ENCODE measurements at places on chromosomes 16 and 17.

GRCh38 chr16:77409311-77409710, 25.5 kb downstream of the ADAMTS18 start:
- DNase-seq: no peak

- no peak for DNase-seq
These were observed 58.9 kb upstream of the STAC2 start for GRCh38 chr17:39284685-39285084.

GRCh38 chr16:11236461-11237254, 19.3 kb downstream of the SOCS1 start:
- no peak for DNase-seq

DNA sequence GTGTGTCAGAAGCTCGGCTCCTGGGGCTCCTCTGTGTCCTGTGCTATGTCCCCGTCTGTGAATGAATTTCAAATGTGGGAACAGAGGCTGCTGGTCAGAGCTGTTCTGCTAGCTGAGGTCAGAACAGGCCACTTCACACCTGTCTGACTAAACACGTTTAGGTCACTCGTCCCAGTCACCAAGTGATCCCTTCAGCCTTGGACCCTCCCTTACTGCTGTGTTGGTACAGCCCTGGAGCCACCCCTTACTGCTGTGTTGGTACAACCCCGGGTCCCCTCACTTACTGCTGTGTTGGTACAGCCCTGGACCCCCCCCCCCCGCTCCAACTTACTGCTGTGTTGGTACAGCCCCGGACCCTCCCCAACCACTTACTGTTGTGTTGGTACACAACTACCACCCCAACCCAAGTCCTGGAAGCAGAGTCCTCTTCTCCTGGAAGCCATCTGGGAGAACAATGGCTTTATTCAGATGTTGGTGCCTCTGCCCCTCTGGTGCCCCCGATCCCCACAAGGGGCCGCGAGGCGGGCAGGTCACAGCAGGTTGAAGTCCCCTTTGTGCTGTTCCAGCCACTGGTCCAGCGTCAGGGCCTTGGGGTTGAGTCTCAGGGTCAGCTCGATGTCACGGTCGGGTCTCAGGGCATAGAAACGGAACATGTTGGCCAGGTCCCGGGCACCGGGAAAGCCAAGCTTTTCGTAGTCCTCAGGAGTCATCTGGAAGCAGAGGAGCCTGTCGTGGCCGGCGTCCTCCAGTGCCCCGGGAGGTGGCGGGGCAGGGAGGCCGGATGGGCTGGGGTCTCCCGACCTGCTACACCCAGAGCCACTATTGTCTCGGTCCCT, 13.0 kb downstream of the NMRAL1 start:
- DNase-seq: no peak

DNA sequence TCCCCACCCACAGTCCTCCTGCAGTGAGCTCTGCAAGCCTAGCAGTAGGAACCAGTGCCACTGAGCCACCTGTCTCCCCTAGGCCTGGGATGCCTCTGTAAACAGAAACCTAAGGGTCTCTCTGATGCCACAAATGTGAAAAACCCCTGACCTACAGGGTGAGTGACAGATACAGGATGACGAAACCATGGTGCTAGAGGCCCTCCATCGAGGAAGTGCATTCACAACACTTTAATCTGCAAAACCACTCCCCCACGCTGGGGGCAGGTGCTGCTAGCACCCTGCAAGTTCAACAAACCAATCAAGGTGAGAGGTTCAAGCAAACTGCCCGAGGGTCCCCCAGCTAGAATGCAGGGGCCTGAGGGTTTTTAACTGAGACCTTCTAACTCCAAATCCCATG, 59.5 kb downstream of the CDYL2 start:
- no peak for DNase-seq

DNA sequence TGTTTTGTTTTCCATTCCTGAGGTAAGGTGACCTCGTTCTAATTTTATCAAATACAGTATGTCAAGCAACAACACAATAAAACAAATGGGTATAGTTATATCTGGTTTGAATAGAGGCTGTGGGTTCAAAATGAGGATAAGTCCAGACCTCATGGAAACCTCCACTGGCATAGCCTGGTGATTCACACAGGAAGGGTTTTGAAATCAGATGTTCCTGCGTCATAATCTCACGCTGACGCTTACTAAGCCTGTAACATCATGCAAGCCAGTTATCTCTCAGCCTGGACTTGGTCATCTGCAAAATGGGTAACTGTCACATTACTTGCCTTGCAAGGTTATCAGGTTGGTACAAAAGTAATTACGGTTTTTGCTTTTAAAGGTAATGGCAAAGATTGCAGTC, 1056.3 kb upstream of the EEF2KMT start:
- no peak for DNase-seq

GRCh38 chr17:48102798-48103715, 1.8 kb upstream of the CBX1 start:
- DNase-seq: no peak

DNA sequence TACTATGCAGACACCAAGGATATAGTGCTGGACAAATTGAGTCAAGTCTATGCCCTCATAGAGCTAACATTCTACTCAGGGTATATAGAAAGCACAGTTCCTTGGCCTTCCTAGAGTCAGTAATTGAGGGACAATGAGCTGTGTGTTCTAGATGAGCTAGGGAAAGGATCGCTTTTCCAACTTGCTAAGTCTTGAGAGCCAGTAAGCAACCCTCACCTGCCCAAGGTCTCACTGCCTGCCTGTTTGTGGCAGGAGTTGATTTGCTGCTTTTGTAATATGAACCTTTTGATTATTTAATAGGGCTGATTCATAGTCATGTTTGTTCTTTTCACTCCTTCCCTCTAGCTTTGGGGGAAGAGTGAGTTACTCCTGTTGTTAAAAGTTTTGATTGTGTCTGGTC, 6.5 kb downstream of the DDX42 start:
- no peak for DNase-seq

DNA sequence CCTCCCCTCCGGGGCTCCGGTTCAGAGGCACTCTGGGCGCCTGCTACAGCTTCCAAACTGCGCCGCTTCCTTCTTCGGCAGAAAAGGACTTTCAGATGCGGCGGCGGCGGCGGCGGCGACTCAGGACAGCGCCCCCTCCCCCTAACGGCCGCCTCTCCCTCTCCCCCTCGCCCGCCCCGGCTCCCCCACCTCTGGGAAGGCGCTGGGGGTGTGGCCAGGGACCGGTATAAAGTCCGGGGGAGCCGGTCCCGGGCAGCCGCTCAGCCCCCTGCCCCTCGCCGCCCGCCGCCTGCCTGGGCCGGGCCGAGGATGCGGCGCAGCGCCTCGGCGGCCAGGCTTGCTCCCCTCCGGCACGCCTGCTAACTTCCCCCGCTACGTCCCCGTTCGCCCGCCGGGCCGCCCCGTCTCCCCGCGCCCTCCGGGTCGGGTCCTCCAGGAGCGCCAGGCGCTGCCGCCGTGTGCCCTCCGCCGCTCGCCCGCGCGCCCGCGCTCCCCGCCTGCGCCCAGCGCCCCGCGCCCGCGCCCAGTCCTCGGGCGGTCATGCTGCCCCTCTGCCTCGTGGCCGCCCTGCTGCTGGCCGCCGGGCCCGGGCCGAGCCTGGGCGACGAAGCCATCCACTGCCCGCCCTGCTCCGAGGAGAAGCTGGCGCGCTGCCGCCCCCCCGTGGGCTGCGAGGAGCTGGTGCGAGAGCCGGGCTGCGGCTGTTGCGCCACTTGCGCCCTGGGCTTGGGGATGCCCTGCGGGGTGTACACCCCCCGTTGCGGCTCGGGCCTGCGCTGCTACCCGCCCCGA, at the start of gene IGFBP4:
Gene IGFBP4, plus strand, starts transcription at position 255 of the 792 bp plus-strand sequence. Its CDS starts 286 bp downstream, at position 541.
- DNase-seq: peak; percentile 82

DNA sequence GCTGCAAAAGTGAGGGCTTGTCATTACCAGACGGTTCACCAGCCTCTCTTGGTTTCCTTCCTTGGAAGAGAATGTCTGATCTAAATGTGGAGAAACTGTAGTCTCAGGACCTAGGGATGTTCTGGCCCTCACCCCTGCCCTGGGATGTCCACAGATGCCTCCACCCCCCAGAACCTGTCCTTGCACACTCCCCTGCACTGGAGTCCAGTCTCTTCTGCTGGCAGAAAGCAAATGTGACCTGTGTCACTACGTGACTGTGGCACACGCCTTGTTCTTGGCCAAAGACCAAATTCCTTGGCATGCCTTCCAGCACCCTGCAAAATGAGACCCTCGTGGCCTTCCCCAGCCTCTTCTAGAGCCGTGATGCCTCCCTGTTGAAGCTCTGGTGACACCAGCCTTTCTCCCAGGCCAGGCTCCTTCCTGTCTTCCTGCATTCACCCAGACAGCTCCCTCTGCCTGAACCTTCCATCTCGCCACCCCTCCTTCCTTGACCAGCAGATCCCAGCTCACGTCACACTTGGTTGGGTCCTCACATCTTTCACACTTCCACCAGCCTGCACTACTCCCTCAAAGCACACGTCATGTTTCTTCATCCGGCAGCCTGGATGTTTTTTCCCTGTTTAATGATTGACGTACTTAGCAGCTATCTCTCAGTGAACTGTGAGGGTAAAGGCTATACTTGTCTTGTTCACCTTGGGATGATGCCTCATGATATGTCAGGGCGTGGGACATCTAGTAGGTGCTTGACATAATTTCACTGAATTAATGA, 4.3 kb downstream of the ZNF768 start:
- no peak for DNase-seq

DNA sequence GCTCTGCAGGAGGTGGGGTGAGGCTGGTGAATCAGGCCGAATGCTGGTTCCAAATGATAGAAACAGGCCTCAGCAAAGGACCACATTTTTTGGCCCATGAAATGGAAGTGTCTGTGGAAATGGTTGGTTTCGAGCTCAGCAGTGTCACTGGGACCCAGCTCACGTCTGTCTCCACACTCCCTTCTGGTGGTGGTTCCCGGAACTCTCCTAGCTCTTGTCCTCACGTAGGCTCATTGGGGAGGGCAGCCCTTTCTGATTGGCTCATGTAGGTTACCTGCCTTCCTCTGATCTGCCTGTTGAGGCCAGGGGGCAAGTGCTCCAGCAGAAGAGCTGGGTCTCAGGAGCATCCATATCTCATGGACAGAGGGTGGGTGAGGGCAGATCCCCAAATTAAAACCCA, 4.0 kb downstream of the ALG1 start:
- DNase-seq: no peak

GRCh38 chr17:32443827-32444300, 446 bp upstream of the PSMD11 start:
- no peak for DNase-seq

GRCh38 chr16:11673091-11674000, 5.1 kb downstream of the SNN start:
- DNase-seq: no peak

DNA sequence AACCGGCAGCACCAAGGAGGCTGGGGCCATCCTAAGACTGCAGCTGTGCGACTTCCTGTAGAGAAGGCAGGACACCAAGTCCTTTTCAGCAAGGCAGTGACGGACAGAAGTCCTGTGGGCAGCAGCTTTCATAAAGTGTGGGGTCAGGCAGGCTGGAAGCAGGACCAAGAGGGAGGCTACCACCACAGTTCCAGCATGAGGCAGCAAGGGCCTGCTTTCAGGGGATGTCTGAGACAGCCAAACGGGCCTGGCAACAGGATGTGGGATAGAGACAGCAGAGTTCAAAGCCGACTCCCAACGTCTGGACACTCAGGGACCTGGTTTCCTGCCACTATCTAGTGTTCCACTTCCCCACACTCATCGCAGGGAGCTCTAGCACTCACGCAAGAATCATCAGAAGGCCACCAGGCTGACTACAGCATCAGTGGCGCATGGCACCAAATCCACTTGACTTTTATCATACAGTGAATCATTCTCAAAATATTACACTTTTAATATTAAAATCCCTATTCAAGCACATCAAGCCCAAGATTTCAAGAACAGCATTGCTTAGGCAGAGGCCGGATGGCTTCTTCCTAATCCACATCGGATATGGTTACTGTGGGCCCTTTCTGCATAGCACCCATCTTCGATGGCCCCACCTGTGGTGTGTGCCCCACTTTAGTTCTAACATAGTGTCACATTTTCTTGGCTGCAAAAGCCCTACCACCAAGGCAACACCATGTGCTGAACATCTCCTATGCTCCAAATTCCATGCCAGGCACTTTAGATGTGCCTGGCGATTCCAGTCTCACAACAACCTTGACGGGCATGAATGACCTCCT, 5.2 kb downstream of the USP7 start:
- peak; percentile 70 for DNase-seq

GRCh38 chr17:44677136-44677535, 12.4 kb downstream of the CCDC43 start:
- DNase-seq: peak; percentile 45

DNA sequence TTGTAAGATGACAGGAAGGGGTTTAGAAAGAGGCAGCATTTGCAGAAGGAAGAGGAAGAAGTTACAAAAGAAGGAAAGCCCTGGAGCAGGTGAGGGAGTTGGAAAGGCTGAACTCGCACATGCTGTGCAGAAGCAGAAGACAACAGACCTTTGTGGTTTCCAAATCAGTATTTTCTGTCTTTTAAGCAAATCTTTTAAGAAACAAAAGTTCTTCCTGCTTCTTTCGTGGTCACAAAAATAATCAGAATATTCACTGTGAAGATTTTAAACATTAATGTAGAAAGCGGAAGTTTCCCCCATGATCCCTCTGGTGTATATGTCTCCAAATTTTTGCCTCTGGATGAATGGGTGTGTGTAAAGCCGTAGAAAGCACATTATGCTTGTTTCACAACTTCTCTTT, 25.8 kb downstream of the ZNRF1 start:
- no peak for DNase-seq

GRCh38 chr16:22786284-22786683, 27.7 kb upstream of the HS3ST2 start:
- no peak for DNase-seq

GRCh38 chr17:76584427-76585032, 1.1 kb downstream of the ST6GALNAC2 start:
- no peak for DNase-seq

DNA sequence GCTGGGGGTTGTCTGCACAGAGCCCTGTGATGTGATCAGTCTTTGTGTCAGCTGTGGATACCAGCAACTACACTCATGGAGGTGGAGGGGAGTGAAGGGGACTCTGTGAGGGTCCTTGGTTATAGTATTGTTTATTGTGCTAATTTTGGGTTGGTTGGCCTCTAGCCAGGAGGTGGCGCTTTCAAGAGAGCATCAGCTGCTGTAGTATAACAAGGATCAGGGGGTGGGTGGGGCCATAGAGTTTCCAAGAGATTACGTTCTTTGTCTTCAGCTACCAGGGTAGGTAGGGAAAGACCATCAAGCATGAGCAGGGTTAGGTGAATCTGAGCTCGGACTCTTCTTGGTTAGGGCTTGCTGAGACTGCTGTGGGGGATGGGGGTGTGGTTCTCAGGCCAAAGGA, 97.1 kb upstream of the HS3ST3A1 start:
- no peak for DNase-seq

GRCh38 chr17:44361292-44362260, 2.1 kb downstream of the FAM171A2 start:
- no peak for DNase-seq

- DNase-seq: no peak
These were observed 1.8 kb downstream of the CORO6 start for GRCh38 chr17:29620779-29621500.

- no peak for DNase-seq
These were observed 163.9 kb upstream of the ELAC2 start for GRCh38 chr17:13181683-13182082.

DNA sequence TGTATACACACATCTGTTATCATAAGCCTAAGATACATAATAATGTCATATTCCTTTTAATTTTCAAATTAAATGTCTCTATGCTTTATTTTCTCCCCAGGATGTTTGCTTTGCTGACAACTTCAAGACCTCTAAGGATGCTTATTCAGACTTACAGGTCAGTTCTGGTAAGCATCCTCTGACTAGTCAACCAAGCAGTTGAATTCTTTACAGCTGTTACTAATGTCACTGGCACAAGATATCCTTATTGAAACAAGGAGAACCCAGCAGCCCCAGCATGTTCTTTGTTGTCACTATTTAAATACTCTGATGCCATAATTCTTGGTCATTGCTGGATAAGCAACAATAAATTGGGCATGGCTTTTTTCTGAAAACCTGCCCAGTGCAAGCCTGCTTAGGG, 232.3 kb upstream of the PMFBP1 start:
- DNase-seq: peak; percentile 10
